ENCODE measurements at places on chromosomes 3 and 15. TPM values are rescaled to one million over a fixed set of nuclear protein-coding genes. Genes with fewer than 3 reads are reported as not detected.

DNA sequence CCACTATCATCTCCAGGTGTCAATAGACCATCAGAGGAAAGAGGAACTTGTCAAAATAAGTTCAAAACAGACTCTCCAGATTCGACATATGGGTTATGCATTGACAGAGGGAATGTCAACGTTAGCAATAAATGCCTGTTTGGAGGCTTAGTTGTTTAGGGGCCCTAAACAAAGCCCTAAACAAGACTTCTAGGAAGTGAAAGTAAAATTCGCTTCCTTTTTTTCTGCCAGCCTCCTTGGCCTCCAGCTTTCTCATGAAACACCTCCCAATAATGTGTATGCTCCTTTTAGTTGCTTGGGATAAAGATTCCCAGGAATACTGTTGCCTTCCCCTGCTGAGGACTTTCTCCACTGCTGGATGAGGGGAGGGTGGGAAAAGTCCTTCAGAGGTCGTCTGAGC, 70.9 kb upstream of the ARNT2 start:
- H3K4me1 ChIP-seq: no peaks in the 10 kb centered on the region
- H3K27ac ChIP-seq: no peak overlapping the region
- no peak for DNase-seq
- no peaks in the 10 kb centered on the region for H3K27me3 ChIP-seq
- no peaks in the 10 kb centered on the region for H3K36me3 ChIP-seq
- H3K4me3 ChIP-seq: no peak overlapping the region

Gene AMT
- total RNA-seq: 8.4 TPM

DNA sequence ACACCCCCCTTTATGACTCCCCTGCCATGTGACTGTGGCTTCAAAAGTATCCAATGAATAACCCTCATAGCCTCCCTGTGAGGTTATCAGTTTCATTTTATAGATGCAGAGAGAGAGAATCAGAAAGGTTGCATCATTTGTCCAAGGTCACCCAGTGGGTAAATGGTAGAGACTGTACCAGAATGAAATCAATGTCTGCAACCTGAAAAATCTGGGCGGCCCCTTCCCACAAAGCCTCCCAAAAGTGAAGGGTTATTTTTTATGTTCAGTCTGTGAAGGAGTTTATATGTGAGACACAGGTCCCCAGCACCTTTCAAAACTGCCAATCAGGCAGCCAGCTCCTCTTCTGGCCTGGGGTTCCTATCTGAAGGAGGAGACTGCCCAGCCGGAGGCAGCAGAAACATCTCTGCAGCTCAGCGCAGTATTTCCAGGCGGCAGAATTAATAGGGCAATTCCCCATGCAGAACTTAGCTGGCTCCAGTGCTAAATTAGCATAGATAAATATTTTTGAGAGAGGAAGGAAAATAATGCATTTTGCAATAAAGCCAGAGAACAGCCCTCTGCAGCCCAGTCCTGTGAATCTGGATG, 130.8 kb upstream of the PRR20G start:
- H3K36me3 ChIP-seq: no peaks in the 10 kb centered on the region
- no peak for DNase-seq
- no peaks in the 10 kb centered on the region for H3K4me1 ChIP-seq
- H3K27ac ChIP-seq: no peak overlapping the region

DNA sequence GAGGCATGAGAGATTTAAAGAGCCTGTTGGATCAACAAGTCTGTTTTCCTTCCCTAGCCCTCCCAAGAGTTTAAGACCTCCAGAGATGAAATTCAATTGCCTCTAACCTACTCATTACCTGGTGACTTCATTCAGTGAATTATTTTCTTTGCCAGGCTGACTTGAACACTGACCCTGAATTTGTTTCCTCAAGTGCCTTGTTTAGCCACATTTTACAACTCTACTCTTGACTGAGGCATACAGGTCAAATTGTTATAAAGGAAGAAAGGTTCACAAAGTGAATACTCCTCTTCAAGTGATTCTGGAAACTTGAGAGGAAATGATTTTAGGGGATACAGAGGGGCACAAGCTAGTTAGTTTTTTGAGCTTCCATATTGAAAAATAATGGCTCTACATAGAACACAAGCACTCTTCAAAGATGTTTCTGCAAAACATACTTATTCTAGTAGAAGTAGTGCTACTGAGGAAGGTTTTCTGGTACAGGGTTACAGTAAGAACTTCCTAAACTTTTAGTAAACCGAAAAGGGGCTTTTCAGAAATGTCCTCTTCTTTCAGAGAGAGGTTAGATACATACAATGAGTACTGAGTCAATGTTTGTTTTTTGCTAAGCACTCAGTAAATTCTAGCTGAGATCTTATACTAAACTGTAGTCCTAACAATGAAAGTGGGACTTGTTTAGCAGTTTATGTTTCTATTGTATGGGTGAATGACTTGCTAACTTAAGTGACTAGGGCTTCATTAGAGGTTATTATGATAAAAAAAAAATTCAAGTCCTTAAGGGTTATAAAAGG, 137.4 kb upstream of the SATB1 start:
- DNase-seq: no peak
- no peaks in the 10 kb centered on the region for H3K36me3 ChIP-seq
- no peak overlapping the region for H3K4me3 ChIP-seq
- no peaks in the 10 kb centered on the region for H3K4me1 ChIP-seq
- H3K27me3 ChIP-seq: no peaks in the 10 kb centered on the region
- no peak overlapping the region for H3K27ac ChIP-seq

GRCh38 chr15:61307474-61307873, 78.4 kb upstream of the RORA start:
- H3K4me3 ChIP-seq: no peak overlapping the region
- no peak for DNase-seq
- H3K27ac ChIP-seq: no peak overlapping the region
- no peaks in the 10 kb centered on the region for H3K36me3 ChIP-seq
- no peaks in the 10 kb centered on the region for H3K4me1 ChIP-seq

GRCh38 chr3:16500093-16500492, 13.4 kb downstream of the RFTN1 start:
- H3K36me3 ChIP-seq: peaks cover 21% of the 10 kb centered on the region
- no peak overlapping the region for H3K27ac ChIP-seq
- H3K4me3 ChIP-seq: no peak overlapping the region
- H3K4me1 ChIP-seq: no peaks in the 10 kb centered on the region
- no peak for DNase-seq

- no peak overlapping the region for H3K4me3 ChIP-seq
- H3K4me1 ChIP-seq: no peaks in the 10 kb centered on the region
- DNase-seq: no peak
- no peaks in the 10 kb centered on the region for H3K27me3 ChIP-seq
- no peaks in the 10 kb centered on the region for H3K36me3 ChIP-seq
Measured at GRCh38 chr3:66593978-66594377, 93.2 kb upstream of the LRIG1 start.

GRCh38 chr15:78306176-78306774, 6.9 kb upstream of the SKIC8 start:
- DNase-seq: no peak
- no peak overlapping the region for H3K4me3 ChIP-seq
- H3K27ac ChIP-seq: peak overlapping the region; percentile 61

GRCh38 chr3:195860456-195860855, 47.9 kb downstream of the TNK2 start:
- no peak overlapping the region for H3K27ac ChIP-seq
- H3K36me3 ChIP-seq: no peaks in the 10 kb centered on the region
- H3K4me3 ChIP-seq: no peak overlapping the region
- no peaks in the 10 kb centered on the region for H3K27me3 ChIP-seq
- DNase-seq: no peak

DNA sequence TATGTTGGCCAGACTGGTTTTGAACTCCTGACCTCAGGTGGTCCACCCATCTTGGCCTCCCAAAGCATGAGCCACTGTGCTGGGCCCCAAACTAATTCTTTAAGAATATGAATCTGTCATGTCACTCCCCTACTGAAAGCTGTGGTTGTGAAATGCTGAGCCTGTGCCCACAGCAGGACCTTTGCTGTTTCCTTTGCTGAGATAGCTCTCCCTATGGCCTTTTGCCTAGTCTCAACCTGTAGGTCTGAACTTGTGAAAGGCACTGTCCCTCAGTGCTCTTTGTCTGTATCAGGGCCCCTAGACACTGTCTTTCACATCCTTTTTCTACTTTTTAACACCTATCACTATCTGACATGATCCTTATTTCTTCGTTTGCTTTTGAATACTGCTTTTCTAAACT, 62.7 kb upstream of the CCR4 start:
- no peaks in the 10 kb centered on the region for H3K36me3 ChIP-seq
- no peaks in the 10 kb centered on the region for H3K27me3 ChIP-seq
- no peaks in the 10 kb centered on the region for H3K4me1 ChIP-seq
- H3K27ac ChIP-seq: no peak overlapping the region
- no peak for DNase-seq

DNA sequence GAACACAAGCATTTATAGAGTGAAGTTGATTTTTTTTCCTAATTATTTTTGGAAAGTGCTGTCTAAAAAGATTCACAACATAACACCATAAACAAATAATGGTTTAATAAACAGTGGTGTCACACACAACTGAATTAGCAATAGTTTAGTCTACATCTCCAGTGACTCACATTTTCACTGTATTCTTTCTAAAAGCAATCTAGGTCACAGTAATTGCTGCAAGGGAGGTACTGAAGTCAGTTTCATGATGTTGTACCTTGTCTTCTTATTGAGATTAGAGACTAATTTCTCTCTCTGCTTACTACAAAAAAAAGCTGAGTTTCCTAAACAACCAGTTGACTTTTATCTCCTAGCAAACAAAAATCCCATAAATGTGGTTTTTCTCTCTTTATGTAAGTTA, 29.6 kb downstream of the PLSCR4 start:
- no peak for DNase-seq
- peaks cover 62% of the 10 kb centered on the region for H3K4me1 ChIP-seq
- no peak overlapping the region for H3K4me3 ChIP-seq
- no peaks in the 10 kb centered on the region for H3K36me3 ChIP-seq
- H3K27ac ChIP-seq: no peak overlapping the region

Gene CCR8
- total RNA-seq: not detected

Gene ZMAT3
- 17.8 TPM for total RNA-seq

Gene C3orf85
- total RNA-seq: not detected

- H3K36me3 ChIP-seq: no peaks in the 10 kb centered on the region
- H3K4me3 ChIP-seq: no peak overlapping the region
- no peaks in the 10 kb centered on the region for H3K27me3 ChIP-seq
- H3K27ac ChIP-seq: peak overlapping the region; percentile 98
Measured at GRCh38 chr3:30614373-30614772, 8.0 kb downstream of the TGFBR2 start.

GRCh38 chr3:4680871-4681300, 187.7 kb downstream of the ITPR1 start:
- no peak overlapping the region for H3K27ac ChIP-seq
- no peak overlapping the region for H3K4me3 ChIP-seq
- DNase-seq: no peak
- H3K36me3 ChIP-seq: peaks cover 8% of the 10 kb centered on the region
- H3K4me1 ChIP-seq: no peaks in the 10 kb centered on the region

Gene GBE1
- total RNA-seq: 31.8 TPM
